CD4-positive, alpha-beta T cell treated with Interleukin-2 at 100 ng/mL for 4 hours (primary cell): ENCODE measurements at places on chromosomes 6 and 20.

DNA sequence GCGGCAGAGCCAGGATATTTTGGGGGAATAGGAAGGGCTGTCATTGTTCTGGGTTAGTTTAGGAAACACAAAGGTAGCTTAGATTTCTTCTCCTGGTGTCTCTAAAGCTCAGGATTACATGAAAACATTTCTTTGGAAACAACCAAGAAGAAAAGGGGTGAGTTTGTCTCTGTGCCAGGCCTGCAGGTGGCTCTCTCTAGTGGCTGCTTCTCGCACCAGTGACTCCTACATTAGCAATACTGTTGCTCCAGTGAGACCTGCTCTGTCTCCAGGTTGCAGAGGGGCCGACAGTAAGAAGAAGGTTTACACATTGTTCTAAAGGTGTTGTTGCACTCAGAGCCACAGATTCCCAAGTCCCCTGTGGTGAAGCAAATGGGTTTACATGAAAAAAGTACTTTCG, 104.6 kb upstream of the GLP1R start:
- no peak for DNase-seq

DNA sequence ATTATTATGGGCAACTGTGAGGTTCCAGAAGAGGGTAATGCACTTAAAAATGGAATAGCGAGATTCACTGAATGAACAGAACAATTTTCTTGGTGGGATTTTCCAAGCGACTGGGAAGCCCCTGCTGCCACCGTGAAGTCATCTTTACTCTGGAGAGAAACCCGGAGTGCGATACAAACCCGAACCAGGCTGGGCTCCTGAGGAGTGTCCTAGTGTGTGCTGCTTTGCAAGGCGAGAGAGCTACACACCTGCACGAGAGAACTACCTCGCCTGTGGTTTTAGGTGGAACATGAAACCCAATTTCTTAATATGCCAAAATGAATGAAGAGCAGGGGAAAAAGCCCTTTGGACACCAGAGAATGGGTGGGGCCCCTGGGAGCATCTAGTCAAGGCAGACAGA, 33.5 kb upstream of the DACT2 start:
- DNase-seq: no peak

- DNase-seq: no peak
Measured at GRCh38 chr6:21331235-21331634, 262.3 kb upstream of the SOX4 start.

DNA sequence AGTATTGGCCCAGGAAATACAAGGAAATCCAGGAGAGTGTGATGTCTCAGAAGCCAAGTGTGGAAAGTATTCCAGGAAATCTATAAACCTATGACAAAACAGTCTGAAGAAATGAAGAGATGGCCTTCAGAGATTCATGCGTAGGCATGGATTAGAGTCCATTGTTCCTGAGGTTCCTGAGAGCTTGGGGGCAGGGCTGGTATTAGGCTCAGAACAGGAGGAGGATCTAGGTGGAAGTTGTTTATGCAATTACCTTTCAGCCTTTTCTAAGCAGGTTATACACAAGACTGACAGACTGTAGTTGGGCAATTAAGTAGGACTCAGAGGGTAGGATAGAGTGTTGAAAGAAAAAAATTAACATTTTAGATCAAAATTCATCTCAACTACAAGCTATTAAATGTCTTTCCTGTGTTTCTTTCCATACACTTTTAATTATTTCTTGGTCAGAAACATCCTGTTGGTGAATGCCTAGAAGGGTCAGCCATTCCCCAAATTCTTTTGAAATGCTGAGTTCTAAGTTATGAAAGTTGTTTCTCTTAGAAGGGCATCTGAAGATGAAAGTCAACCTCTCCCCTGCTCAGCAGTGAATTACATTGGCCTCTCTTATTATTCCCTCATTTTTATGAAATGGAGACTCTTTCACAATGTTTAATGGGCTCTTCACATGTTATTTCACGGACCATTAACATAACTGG, 201.2 kb upstream of the MYLIP start:
- DNase-seq: no peak
